Stimulated activated CD4-positive, alpha-beta T cell treated with anti-CD3 and anti-CD28 coated beads, Interleukin-4, amount 100 ng/mL, for 4 hours (primary cell): ENCODE measurements at places on chromosomes 4 and X.

DNA sequence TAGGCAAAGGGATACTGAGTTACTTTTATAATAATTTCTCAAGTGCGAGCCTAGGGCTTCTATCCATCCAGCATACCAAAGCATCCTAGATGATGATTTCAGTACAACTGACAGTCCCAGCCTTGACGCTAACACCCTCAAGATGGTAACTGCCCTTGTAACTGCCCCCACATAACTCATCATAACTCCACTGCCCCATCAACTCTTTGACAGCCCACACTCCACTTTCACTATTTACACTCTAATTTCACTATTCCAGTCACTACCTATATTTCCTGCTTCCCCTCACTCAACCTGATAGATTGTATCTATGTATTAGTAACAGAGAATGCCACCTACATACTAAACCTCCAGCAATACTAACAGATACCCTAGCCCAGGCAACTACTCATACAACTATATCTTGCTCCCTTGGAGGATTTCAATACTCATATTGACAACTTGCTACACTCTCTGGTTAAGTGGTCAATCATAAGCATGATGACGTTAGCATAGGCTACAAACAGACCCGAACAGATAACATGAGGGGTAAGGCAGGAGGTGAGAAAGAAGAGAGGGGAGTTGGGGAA is 65.0 kb downstream of the HUWE1 start:
- no peak for DNase-seq

- no peak for DNase-seq
Measured at GRCh38 chr4:152556283-152556682, 20.4 kb upstream of the FBXW7 start.

DNA sequence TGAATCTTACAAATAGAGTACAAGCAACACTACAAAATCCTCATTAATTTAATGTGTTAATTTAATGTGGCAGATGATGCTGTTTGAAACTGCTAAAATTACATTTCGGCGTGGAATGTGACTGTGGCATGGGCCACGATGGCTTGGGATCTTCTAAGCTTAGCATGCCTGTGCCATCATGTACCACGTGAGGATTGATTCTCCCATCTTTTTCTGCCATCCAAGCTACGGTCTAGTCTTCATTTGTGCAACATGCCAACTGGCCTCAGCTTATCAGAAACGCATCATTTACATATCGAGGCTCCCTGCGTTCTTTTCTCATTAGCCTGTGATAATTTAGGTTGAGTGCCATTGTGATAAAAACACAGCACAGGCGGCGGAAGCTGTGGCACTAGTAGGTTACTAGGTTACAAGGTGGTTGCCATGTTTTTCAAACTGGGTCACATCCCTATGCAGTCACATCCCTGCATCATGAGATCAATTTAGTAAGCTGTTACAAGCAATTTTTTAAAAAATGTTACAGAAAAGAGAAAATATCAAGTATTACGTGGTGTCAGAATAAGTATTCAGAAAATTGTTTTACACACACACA is 189.9 kb upstream of the RBPJ start:
- no peak for DNase-seq

GRCh38 chr4:112515198-112516065 is 548 bp downstream of the NEUROG2 start:
- peak; percentile 34 for DNase-seq

GRCh38 chr4:41744572-41745291 is 3.8 kb downstream of the PHOX2B start:
- no peak for DNase-seq

- no peak for DNase-seq
Measured at GRCh38 chrX:95889279-95889678, 795.4 kb upstream of the DIAPH2 start.

DNA sequence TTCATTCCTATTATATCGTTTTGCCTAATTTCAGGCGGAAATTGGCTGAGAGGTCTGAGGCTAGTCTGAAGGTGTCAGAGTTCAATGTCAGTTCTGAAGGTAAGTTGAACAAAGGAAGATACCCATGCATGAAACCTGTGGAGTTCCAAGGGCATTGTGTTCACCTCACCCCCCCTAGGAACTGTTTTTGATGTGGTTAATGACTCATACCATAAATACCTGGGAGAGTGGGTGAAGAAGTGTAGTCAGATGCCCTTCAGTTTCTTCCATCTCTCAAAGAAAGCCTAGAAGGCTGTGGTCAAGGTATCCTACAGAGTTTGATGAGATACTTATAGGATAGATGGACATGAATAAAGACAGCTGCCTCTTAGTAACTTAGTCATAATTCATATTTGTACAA is 2.7 kb downstream of the UTP14A start:
- no peak for DNase-seq

GRCh38 chr4:13097971-13098370 is 386.2 kb downstream of the RAB28 start:
- DNase-seq, result no peak

- no peak for DNase-seq
Measured at GRCh38 chr4:61152433-61152832, 47.7 kb upstream of the ADGRL3 start.

DNA sequence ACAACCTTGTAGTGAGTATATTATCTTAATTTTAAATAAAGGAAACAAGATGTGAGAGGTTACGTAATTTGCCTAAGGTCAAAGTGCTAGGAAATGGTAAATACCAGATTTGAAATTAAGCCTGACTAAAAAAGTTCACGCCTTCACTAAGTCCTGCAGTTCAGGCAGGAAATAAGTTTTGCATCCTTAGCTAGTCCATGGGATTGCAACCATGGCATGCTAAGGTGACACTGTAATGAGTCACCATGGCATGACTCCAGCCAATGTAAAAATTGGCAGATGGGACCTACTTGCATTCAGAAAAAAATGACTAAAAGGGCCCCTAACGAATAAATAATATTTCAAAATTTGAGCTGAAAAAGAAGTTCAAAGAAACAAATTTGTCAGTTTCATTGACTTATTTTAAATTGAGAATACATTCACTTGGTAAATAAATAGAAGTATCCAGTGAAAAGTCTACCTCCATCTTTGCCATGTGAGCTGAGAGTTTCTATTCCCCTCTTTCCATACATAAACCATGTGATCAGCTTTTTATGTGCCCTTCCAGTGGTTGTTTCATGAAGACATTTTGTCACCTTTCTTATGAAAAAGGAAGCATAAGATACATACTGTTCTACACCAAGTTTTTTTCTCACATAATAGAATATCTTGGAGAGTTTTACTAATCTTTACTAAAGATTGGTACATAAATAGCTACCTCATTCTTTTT is 72.4 kb downstream of the ANKRD50 start:
- no peak for DNase-seq

GRCh38 chrX:66009231-66009845 is 30.5 kb downstream of the VSIG4 start:
- no peak for DNase-seq

DNA sequence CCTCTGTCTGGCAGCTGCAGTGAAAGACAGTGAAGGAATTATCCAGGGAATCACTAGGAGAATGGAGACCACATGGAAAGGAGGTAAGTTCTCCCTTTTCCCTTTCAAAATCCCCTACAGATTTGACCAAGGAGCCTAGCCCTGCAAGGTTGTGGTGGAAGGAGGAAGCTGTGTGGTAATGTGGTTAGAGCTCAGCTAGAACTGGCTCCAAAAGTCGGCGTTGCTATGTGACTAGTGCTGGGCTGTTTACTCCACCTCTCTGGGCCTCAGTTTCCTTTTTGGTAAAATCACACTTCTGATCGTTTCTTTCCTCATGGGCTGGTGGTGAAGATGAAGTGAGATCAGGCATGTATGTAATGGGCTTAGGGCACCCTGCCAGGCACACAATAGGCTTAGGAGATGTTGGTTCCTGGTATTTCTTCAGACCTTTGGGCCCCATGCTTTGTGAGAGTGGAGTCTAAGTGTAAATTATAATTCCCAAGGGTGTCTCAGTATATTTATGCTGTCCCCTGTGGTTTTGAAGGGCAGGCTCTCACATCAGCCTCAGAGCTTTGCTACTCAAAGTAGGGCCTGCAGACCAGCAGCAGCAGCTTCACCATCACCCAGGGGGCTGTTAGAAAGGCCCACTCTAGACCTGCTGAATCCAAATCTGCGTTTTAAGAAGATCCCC is 183.7 kb upstream of the BCOR start:
- DNase-seq, result no peak

- DNase-seq, result no peak
Measured at GRCh38 chr4:100017637-100018310, 67.7 kb upstream of the H2AZ1 start.

DNA sequence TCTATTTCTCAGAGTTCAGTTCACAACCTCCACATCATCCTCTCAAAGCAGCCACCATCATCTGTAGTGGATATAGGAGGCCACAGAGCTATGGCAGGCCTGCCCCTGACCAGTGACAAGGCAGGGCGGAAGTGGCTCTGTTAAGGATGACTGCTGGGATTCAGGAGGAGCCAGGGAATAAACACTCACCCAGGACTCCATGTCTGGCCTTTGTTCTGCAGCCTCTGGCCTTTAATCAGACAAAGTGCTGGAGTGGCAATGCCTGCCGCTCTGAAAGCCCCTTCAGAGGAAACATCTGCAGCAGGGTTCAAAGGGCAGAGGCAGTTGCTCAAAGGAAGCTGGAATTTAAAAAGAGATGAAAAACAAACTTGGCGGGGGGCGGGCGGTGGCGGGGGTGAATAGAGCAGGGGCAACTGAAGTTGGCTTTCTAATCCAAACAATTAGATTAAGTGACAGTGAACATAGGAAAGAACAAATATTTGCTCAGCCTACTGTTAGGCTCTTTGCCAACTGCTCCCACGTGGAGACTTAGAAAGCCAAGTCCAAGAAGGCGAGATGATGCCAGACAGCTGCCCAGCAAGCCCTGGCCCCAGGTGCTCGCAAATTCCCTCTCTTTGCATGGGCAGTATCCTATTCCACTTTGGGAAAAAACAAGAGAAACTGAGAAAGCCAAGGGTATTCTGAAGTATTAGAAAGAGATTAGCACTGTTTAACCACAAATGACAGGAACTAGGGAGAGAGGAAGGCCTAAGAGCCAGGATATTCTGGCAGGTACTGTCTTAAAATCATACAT is 5.5 kb downstream of the MPP1 start:
- no peak for DNase-seq

- DNase-seq, result no peak
Measured at GRCh38 chr4:21596521-21596920, 352.1 kb downstream of the KCNIP4 start.

- DNase-seq, result no peak
Measured at GRCh38 chr4:117771647-117772337, 262.5 kb upstream of the NDST3 start.

- DNase-seq, result no peak
Measured at GRCh38 chrX:6917666-6918065, 229.8 kb upstream of the STS start.

- no peak for DNase-seq
Measured at GRCh38 chrX:1442724-1443367, 9.9 kb downstream of the ASMTL start.

GRCh38 chr4:83438719-83439118 is 16.9 kb downstream of the HELQ start:
- no peak for DNase-seq

GRCh38 chr4:75484190-75484589 is 30.0 kb downstream of the RCHY1 start:
- DNase-seq, result no peak

DNA sequence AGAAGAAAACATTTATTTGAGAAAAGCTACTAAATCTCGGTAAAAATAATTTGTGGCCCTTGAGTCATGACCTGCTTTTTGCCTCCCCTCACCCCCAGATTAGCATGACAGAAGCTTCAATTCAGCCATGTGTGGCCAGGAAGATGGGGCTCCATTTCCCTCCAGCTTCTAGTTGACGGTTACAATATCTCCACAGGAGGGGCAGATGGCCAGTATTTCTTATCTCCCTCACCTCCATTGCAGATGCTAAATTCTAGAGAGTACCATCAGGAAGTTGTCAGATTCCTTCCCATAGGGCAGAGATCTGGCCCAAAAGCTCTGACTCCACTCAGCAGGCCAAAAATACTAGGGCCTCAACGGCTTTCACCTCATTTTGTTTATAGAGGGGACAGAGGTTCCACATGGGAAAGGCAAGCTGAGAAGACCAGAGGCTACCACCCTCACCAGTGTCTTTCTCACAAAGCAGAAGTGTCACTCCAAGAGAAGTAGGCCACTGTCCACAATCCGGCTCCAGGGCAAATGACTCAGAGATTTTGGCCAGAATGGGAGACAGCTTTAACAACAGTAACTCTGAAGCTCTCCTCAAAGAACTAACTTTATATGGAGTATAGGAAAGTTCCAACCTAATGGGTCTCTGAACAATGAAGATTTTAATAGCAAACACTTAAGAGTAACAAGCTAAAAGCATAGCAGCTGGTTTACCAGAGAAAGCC is 108.3 kb downstream of the TBC1D19 start:
- DNase-seq, result no peak

DNA sequence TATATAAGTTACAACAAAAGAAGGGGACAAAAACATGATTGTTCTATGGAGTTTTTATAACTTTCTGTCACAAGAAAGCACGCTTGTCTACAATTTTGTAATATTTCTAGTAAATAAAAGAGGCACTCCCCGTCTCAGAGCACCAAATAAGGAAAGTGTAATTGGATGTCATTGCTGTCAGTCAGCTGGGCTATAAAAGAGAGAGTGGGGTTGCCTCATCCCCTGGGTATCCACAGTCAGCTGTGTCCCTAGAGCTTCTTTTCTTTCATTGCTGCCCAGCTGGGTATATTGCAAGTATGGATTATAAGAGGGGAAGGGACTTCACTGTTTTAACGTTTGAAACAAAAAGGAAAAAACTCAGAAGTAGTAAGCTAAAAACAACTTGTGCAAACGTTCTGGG is 61.3 kb downstream of the NPNT start:
- DNase-seq, result no peak

DNA sequence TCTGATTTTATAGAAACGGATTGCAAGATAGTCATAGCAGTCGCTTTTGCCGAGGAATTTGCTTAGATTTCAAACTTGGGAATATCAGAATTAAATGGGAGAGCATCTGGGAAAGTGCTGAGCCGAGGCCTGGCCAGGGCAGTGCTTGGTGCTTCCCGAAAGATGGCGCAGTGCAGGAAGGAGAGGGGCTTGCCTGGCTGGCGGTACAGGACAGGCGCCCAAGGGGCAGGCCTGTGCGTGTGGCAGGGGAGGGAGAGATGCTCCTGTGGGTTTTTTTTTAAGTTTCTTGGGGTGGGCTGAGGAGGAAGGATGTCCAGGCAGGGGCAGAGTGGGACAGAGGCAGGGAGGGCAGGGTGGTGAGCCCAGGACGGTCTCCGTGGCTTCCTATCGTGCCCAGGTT is 241.1 kb downstream of the AFAP1 start:
- DNase-seq, result no peak
